ENCODE measurements at places on chromosomes 7 and 10.

GRCh38 chr10:112393827-112394226 is 19.9 kb downstream of the ACSL5 start:
- no peaks in the 10 kb centered on the region for H3K36me3 ChIP-seq
- H3K27me3 ChIP-seq: no peaks in the 10 kb centered on the region
- H3K4me3 ChIP-seq: no peak overlapping the region
- no peak for DNase-seq

DNA sequence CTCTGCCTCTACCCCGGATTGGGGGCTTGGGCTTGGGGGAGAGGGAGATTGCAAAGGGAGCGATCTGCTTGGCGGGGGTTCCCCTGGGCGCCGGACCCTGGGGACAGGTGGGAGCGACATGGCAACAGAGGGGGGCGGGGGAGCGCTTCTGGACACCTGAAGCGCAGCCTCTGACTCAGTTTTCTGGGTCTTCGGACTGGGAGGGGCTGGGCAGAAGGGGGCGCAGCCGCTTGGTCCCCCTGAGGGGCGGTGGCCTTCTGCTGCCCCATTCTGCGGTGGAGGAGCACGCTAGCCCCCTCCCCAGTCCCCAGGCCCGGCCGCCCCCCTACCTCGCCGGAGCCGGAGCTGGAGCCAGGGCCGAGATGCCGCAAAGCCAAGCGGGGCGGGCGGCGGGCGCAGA is 380 bp downstream of the NAT16 start:
- H3K4me1 ChIP-seq: peaks cover 2% of the 10 kb centered on the region
- H3K27ac ChIP-seq: no peak overlapping the region
- H3K4me3 ChIP-seq: no peak overlapping the region
- no peak for DNase-seq
- H3K27me3 ChIP-seq: peaks cover 2% of the 10 kb centered on the region

DNA sequence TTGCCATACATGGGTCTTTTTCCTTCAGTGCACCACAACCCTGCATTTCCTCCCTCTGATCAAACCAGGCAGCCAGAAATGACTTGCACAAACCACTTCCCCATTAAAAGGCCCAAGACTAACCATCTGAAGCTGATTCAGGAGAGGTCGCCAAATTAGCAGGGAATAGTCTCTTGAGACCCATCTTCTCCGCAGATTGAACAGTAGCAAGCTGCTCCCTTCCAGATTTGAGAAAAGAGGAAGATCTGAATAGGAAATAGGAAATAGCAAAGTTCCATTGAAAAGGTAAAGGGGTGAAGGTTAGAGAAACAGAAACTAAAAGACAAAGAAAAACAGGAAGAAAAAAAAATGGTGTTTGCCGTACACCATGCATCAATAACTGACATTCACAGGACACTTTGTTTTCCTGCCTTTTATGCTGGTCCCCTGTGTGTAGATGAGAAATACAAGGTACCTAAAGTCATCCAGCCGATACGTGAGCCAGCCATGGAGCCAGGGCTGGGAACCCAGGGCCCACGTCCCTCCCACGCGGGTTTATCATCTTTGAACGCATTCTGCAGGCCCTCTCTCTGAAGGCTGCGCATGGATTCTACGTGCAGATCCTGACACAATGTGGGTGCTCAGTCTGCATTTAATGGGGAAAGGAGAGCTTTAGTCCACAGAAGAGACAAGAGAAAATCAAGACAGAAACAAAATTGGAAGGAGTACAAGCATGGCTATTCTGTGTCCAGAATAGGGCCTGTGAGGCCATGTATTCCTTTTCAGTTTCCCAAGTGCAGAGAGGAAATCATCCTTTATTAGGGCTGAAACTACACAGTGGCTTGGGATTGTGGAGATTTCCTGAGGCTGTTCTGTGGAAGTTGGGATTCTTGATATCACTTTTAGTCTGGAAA is 268.4 kb upstream of the NPVF start:
- no peak for DNase-seq
- H3K4me1 ChIP-seq: peaks cover 23% of the 10 kb centered on the region
- no peaks in the 10 kb centered on the region for H3K27me3 ChIP-seq
- H3K4me3 ChIP-seq: no peak overlapping the region
- no peaks in the 10 kb centered on the region for H3K36me3 ChIP-seq
- H3K27ac ChIP-seq: peak overlapping the region; percentile 5

DNA sequence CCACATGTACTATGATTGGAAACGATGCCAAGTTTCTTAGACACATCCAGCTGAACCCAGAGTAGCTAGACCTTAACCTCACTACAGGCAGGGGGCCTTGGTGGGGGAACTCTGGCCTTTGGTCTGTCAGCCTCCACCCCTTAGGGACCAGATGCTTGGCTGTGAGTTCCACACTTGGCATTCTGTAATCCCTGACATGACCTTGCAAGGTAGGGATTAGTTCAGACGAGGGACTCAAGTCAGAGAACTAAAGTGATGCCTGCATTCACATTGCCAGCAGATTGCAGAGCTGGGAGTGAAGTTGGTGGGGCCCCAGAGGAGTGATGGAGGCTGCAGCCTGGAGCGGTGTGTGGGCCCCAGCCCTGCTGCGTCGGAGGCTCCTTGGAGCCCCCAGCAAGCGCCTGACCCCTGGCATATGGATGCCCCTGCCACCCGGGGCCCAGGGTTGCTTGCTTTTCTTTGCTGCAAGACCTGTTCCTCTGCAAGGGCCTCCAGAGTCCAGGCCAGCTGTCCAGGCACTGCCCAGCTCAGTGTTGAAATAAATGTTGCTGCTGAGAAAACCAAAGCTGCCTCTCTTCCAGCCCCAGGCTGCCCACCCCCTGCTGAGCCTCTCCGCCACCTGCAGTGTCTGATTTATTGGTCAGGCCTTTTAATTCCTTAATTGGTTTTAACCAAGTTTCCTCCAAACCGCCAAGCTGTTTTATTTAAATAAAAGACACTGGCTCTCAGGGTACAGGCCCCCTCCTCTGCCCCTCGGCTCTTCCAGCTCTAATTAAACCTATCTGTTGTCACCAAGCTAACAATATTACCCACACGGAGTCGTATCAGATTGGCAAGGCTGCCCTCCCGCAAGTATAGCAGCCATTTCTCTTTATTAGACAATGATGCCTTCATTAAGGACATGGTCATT is 4.7 kb downstream of the NPTX2 start:
- no peaks in the 10 kb centered on the region for H3K36me3 ChIP-seq
- DNase-seq: no peak
- no peak overlapping the region for H3K4me3 ChIP-seq

GRCh38 chr10:55144001-55144400 is 343.0 kb upstream of the PCDH15 start:
- no peaks in the 10 kb centered on the region for H3K27me3 ChIP-seq
- H3K4me1 ChIP-seq: no peaks in the 10 kb centered on the region
- DNase-seq: no peak
- H3K27ac ChIP-seq: no peak overlapping the region
- H3K36me3 ChIP-seq: no peaks in the 10 kb centered on the region
- H3K4me3 ChIP-seq: no peak overlapping the region

DNA sequence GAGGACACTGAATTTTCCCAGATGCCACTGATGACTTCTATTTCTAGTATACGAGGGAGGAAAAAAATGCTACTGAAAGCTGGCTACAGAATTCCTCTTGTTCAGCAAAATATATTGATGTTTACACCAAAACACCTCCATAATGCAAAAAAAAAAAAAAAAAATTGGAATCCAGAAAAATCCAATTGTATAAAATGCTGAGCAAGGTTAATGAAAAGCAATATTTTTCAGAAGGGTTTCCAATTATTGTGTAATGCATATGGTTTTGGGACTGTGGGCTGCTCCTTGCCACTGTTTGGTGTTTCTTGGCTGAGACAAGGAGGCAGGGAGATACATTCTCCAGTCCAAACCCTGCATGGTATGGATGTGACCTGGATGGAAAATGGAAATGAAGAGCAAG is 83.8 kb downstream of the LSM5 start:
- H3K4me3 ChIP-seq: no peak overlapping the region
- no peaks in the 10 kb centered on the region for H3K36me3 ChIP-seq
- H3K4me1 ChIP-seq: no peaks in the 10 kb centered on the region
- no peak for DNase-seq
- no peak overlapping the region for H3K27ac ChIP-seq

DNA sequence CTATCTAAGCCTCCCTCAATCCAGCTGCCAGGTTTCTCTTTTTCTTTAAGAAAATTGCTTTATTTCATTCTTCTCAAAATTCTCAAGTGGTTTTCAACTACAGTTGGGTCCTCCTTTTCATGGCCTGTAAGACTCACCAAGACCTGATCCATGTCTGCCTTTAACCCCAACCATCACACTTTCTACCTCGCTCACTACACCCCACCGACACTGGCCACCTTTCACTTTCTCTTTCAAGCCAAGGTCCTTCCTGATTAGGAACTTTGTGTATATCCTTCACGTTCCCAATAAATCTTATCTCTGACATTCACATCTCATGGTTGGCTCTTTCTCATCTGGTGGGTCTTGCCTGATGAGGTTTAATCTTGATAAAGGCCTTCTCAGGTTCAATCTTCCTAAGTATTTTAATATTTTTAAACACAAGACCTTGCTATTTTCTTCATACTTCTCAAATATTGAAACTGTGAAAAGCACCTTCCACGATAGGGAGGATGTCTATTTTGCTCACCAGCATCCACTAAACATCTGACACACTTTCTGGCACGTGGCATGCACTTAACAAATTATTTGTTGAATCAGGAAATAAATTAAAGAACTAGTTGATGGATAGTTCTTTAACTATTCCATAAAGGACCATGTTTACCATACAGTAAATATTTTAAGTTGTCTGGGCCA is 624.8 kb downstream of the GRID1 start:
- no peak overlapping the region for H3K4me3 ChIP-seq
- no peak for DNase-seq
- H3K4me1 ChIP-seq: no peaks in the 10 kb centered on the region
- H3K27me3 ChIP-seq: no peaks in the 10 kb centered on the region
- no peaks in the 10 kb centered on the region for H3K36me3 ChIP-seq

DNA sequence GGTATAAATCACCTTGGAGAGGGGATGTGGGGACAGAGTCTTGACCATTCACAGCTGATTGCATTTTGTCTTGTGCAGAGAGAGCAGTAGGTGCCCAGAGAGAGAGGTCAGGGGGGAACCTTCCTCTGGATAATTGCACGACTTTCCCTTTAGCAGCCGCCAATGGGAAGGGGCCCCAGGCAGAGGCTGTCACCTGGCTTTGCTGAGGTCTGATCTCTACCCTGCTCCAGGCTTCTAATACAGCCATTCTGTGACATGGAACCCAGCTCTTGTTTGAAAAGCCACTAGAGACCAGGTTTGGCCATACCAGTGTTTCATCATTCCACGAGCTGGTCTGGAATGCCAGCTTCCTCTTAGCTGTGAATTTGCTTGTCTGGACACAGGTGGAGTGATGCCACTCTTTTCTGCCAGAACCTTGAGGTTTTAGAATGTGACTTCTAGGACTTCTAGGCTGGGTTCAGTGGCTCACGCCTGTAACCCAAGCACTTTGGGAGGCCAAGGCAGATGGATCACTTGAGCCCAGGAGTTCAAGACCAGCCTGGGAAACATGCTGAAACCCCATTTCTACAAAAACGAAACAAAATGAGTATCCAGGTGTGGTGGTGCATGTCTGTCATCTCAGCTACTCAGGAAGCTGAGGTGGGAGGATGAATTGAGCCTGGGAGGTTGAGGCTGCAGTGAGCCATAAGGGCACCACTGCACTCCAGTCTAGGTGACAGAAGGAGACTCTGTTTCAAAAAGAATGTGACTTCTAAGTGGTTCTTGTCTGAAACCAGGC is 159.9 kb downstream of the CAMK1D start:
- H3K27ac ChIP-seq: no peak overlapping the region
- H3K4me3 ChIP-seq: no peak overlapping the region
- no peak for DNase-seq
- H3K36me3 ChIP-seq: no peaks in the 10 kb centered on the region
- H3K4me1 ChIP-seq: no peaks in the 10 kb centered on the region

- no peaks in the 10 kb centered on the region for H3K4me1 ChIP-seq
- no peaks in the 10 kb centered on the region for H3K36me3 ChIP-seq
- H3K27me3 ChIP-seq: no peaks in the 10 kb centered on the region
- no peak overlapping the region for H3K27ac ChIP-seq
- no peak overlapping the region for H3K4me3 ChIP-seq
These were observed 98.9 kb downstream of the ARHGAP12 start for GRCh38 chr10:31829776-31830175.

- H3K4me3 ChIP-seq: no peak overlapping the region
- no peaks in the 10 kb centered on the region for H3K36me3 ChIP-seq
- DNase-seq: no peak
- no peak overlapping the region for H3K27ac ChIP-seq
- peaks cover 2% of the 10 kb centered on the region for H3K4me1 ChIP-seq
These were observed 67.1 kb downstream of the OAT start for GRCh38 chr10:124351481-124352220.

- H3K27ac ChIP-seq: no peak overlapping the region
- peaks cover 5% of the 10 kb centered on the region for H3K4me1 ChIP-seq
- no peaks in the 10 kb centered on the region for H3K36me3 ChIP-seq
- peak; percentile 12 for DNase-seq
These were observed 803 bp downstream of the RAPGEF5 start for GRCh38 chr7:22356010-22356691.

- H3K4me1 ChIP-seq: no peaks in the 10 kb centered on the region
- no peaks in the 10 kb centered on the region for H3K27me3 ChIP-seq
- no peak overlapping the region for H3K4me3 ChIP-seq
- no peaks in the 10 kb centered on the region for H3K36me3 ChIP-seq
- DNase-seq: no peak
These were observed 954.7 kb upstream of the ZNF722 start for GRCh38 chr7:63043657-63044543.

GRCh38 chr7:158816995-158817394 is 12.3 kb downstream of the ESYT2 start:
- peaks cover 35% of the 10 kb centered on the region for H3K4me1 ChIP-seq
- H3K27ac ChIP-seq: no peak overlapping the region
- H3K4me3 ChIP-seq: no peak overlapping the region

DNA sequence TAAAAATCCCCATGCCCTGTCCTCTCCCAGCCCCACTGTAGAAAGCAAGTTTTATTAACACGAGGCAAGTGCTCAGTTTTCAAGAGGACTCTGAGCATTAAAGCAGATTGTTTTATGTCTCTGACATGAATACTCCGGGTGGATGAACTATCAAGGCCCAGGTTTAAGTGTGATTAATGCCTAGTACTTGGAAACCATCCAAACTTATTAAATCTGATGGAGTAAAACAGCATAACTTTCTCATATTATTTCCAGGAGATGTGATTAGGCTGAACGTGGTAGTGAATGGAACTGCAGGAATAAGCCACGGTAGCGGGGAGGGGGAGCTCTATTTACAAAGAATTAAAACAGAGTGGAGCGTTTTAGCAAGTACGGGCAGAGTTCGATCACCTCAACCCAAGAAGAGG is 144.2 kb upstream of the RNF32 start:
- H3K4me1 ChIP-seq: no peaks in the 10 kb centered on the region
- DNase-seq: no peak
- H3K27me3 ChIP-seq: no peaks in the 10 kb centered on the region
- H3K27ac ChIP-seq: no peak overlapping the region
- H3K36me3 ChIP-seq: no peaks in the 10 kb centered on the region
- H3K4me3 ChIP-seq: no peak overlapping the region

- H3K27ac ChIP-seq: no peak overlapping the region
- H3K36me3 ChIP-seq: no peaks in the 10 kb centered on the region
- peak; percentile 14 for DNase-seq
- peaks cover 5% of the 10 kb centered on the region for H3K4me1 ChIP-seq
- H3K4me3 ChIP-seq: no peak overlapping the region
- no peaks in the 10 kb centered on the region for H3K27me3 ChIP-seq
These were observed 55.9 kb downstream of the DIP2C start for GRCh38 chr10:633279-634245.
